ENCODE measurements at places on chromosomes 7 and 10.

- no peak for DNase-seq
Observed at GRCh38 chr7:39349452-39350123, 216.6 kb upstream of the YAE1 start.

DNA sequence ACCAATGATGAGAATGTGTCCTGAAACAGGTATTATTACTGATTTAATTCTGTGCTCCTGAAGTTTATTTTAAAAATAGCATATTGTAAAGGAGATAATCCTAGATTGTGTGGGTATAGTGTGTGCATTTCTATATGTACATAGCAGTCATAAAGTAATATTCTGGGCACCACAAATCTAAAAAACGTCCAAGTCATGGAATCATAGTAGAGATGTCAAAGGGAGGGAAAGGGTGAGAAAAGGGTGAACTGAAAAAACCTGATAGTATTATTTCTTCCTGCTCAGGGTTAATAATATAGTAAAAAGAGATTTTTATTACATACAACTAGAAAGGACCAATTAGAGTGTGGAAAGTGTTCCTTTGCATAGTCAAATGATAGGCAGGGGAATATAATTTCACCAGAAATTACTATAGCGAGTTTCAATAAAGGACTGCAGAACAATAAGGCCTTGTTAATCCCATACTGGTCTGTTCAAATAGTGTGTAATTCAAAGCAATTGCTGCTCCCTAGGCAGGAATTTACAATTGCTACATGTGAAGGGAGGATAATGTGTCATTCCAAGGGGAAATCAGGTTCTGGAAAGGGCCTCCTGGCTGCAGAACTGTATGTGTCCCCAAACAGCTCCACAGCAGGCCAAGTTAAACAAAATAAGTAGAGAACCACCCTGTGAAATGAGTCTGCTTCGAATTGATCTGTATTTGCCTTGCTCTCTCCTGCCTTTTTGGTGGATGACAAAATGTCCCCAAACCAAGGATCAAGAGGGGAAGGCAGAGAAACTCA is 42.5 kb upstream of the KMT2E start:
- DNase-seq, result no peak

- DNase-seq, result no peak
Observed at GRCh38 chr10:88826388-88826787, 23.9 kb downstream of the LIPM start.

GRCh38 chr7:106855540-106856132 is 9.4 kb upstream of the PIK3CG start:
- no peak for DNase-seq

DNA sequence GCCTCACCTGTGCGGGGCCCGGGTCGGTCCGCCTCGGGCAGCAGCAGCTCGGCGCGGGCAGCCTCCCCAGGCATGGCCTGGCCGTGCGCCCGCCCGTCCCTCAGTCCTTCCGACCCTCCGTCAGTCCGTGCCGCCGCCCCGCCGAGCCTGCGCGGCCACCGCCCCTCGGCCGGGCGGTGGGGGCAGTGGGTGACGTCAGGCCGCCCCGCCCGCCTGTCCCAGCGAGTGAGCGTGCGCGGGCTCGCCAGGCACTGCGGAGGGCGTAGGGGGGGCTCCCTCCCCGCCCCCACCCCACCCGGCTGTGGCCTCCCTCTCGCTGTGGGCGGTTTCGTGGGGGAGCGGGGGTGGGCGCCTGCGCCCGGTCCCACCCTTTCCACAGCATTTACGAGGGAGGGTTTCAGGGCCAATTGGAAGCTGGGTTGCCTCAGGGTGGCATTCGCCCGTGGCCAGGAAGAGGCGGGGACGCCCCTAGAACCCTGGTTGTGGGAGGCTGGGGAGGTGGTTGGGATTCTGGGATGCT is at the start of gene NACAD:
TSS of gene NACAD (minus strand) at position 149 of the 520 bp plus-strand sequence. CDS start at position 74, 75 bp downstream.
- peak; percentile 40 for DNase-seq

- DNase-seq, result no peak
Observed at GRCh38 chr10:91681361-91682276, 48.7 kb upstream of the PPP1R3C start.

- no peak for DNase-seq
Observed at GRCh38 chr7:19352305-19352695, 207.1 kb upstream of the FERD3L start.

Measured in WTC11 (cell line).